PC-9 (cell line): ENCODE measurements at places on chromosomes 2 and 18. TPM values are rescaled to one million over a fixed set of nuclear protein-coding genes. Genes with fewer than 3 reads are reported as not detected.

The PLB1 gene
- 1.7 and 2.7 TPM in 2 replicates for total RNA-seq

The PXDN gene
- 91.1 and 92.2 TPM in 2 replicates for total RNA-seq

The ADGRF3 gene
- 0.38 and 0.48 TPM in 2 replicates for total RNA-seq

The PARD6G gene
- 0.15 and 0.23 TPM in 2 replicates for total RNA-seq

The KIF1A gene
- not detected in 2 replicates for total RNA-seq

The GYPC gene
- not detected in 2 replicates for total RNA-seq

The GALR1 gene
- total RNA-seq, result not detected in 2 replicates

DNA sequence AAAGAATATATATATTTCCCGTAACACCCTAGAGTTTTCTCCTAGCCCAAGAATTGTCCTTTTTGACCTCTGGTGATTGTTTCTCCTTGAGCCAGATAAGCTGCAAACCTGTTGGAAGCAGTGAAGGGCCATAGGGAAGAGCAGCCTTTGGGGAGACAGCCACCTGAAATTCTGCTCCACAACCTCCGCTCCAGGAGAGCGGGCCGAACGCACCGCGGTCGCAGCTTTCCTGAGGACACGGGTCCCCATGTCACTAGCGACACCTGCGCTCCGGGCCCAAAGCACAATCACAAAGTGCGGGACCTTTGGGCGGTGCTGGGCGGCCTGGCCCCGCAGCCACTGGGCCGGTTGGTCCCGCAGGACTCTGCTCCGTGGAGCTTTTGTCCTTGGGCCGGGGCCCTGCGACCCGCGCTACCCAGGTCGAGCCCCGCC is 557 bp upstream of the DSG2 start:
- no peak for DNase-seq

DNA sequence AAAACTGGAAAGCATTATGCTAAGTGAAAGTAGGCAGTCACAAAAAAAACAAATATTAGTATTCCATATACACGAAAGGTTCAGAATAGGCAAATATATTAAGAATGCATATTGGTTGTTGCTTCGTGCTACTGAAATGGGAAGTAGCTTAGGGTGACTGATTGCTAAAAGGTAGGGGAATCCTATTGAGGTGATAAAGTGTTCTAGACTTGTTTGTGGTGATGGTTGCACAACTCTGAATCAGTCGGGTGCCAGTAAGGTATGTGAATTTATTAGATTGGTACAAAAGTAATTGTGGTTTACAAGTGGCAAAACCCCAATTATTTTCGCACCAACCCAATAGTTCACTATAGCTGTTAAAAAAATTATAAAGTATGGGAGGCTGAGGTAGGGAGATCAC is 20.7 kb downstream of the USP34 start:
- DNase-seq, result no peak

DNA sequence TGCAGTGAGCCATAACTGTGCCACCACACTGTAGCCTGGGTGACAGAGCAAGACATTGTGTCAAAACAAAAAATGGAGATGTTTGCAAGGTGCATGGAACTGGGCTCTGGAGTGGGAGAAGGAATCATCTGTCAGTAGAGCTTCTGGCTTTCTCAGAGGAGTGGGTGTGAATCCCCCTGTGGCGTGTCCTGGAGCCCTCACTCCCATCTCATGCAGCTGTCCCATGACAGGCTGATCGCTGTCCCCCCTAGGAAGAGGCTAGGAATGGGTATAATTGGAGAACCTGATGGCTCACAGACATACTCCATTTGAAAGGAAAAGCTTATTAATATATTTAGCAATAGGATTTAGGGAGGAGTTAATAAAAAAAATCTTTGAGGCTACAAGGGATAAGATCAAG is 125.8 kb upstream of the EPB41L3 start:
- no peak for DNase-seq

DNA sequence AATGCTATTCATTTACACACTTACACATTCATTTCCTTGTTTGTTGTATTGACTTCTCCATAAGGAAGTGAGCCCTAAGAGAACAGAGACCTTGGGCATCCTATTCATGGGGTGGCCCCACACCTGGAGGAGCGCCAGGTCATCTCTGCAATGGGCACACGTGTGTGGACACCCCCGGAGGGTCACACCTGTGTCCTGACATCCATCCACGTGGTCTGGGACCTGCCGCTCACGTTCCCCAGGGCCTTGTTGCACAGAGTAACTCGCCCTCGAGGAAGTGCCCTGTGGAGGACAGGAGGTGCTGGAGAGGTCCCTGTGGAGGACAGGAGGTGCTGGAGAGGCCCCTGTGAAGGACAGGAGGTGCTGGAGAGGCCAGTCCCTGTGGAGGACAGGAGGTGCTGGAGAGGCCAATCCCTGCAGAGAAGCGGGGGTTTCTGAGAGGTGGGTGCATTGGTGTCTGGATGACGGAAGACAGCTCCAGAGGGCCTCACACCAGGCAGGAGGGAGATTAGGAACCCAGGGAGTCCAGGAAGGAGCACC is 73.2 kb upstream of the GPC1 start:
- no peak for DNase-seq

DNA sequence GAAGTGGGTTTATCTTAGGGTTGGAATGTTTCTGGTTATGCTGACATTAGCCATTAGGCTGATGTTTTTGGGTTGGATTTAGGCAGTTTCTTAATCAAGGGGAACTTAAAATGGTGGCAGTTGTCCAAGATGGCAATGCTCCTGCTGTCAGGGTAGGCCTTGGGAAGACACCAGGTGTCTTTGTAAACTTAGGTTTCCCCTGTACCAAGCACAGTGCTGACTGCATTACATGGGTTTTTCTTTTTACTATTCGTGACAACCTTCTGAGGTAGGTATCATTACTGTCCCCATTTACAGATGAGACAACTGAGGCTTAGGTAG is 528 bp upstream of the ATG16L1 start:
- DNase-seq, result no peak

DNA sequence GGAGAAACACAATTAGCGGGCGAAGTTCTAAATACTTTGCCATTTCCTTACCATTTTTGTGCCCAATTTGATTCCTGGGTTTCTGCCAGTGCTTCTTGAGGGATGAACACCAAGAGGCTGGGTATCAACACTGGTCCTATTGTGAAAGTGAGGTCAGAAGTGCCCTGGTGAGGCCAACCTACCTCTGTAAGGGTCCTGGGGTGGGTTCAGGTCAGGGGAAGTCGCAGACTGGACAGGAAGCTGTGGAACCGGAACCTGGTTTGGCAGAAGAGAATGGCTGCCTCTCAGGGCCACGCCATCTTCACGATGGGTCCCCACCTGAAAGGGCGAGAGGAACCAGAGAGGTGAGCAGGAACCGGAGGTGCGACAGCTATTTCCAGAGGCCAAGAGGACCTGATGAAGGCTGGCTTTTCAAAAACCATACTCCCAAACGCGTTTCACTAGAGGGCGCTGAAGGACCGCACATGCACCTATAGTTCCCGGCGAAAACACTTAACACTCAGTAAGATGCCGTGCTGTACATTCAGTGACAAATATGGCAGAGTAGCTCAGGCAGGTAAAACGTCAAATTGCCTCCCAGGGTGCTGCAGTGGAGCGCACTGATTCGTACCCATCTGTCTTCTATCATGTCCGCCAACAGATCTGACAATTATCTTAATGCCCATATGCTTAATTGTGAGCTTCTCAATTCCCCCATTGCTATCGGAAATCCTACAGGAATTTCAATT is 275.3 kb upstream of the CCDC68 start:
- DNase-seq, result peak; percentile 57

DNA sequence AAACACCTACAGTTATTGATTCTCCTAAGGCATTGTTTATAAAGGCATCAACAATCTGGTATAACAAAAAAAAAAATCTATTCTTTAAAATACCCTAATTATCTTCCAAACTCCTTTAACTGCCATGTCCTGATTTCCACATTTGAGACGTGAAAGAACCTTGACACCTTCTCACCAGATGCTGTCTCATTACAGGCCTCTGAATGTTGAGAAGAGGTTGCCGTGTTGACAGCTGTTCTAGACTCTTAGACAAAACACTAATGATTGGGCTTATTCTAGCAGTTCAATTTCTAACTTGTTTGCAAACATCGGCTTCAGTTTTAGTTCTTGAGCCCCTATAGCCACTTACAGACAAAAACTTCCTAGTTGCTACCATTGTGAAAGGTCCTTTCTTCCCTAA is 988.8 kb downstream of the LRP1B start:
- no peak for DNase-seq

- no peak for DNase-seq
These were observed 679.5 kb downstream of the KCNJ3 start for GRCh38 chr2:155377931-155378444.

DNA sequence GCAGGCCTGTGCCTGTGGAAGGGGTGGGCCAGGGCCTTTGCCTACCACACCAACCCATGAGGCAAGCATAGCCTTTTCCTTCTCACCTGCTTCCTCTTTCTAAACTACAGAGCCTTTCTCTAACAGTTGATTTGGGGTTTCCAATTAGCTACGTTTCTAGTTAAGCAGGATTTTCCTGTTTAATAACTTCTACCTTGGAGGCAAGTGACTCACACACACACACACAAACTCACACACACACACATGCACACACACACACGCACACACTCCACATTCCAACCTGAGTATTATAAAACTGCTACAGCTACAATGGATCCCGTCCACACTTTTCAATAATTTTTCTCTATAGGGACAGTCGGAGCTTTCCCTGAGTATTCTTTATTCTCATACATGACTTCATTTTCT is 84.9 kb downstream of the SOX11 start:
- DNase-seq, result peak; percentile 42

DNA sequence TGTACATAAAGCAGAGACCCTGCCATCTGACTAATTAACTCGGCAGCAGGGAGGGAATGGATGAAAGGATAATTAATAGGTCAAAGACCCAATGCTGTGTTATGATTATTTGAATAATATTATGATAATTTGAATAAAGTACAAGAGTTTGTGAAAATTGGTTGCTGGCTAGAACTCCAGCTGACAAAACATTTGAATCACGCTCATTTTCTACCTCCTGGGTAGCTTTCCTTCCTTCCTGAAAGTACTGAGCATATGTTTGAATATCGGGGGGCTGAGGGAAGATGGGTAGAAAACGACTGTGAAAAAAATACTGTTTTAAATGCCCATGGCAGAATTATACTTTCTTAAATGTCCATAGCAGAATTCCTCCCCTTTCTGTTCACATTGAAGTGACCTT is 243.6 kb upstream of the RBMS1 start:
- DNase-seq, result no peak

DNA sequence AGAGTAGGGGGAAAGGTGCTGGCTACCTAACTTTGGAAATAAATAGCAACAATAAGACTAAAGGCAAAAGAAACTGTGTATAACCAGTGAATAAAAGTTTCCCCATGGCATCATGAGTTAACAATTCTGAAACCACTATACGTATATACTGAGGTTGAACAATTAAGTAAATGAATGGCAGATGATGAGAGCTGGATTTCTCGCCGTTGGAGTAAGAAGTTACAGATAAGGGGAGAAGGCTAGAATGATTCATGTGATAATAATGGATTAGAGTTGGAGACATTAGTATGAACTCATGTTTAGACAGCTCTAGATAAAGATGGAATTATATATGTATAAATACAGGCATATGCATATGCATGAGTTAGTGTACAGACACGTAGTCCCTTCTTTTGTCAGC is 152.7 kb downstream of the UBR3 start:
- DNase-seq, result no peak

- no peak for DNase-seq
These were observed 531.5 kb downstream of the TNS1 start for GRCh38 chr2:217471319-217471718.
